ENCODE measurements at places on chromosomes 4 and X.

GRCh38 chrX:9482408-9482807 lies 17.6 kb downstream of the TBL1X start:
- no peak for DNase-seq

DNA sequence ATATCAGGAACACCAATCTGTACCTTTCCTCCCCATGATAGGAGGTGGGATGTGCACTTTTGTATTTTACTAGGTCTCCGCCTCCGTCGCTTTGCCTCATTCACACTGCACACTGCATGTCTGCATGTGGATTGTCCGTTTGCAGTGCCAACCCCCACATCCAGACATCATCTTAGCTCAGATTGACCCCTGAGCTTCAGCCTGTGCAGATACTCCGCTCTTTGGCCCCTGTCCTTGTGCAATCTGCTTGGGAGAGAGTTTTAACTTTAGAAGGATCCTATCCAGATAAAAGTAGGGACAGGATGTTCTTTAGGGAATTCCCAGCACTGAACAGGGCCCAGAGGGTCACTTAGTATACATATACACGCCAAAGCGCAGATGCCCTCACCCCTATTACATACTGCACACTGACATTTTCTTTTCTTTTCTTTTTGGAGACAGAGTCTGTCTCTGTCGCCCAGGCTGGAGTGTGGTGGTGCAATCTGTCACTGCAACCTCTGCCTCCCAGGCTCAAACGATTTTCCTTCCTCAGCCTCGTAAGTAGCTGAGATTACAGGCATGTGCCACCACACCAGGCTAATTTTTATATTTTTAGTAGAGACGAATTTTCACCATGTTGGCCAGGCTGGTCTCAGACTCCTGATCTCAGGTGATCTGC lies 43.3 kb upstream of the FBXW7 start:
- DNase-seq = no peak

GRCh38 chrX:36898301-36898700 lies 109.9 kb upstream of the FAM47C start:
- DNase-seq = no peak

- DNase-seq = no peak
Measured at GRCh38 chr4:87521319-87521718, 7.9 kb downstream of the SPARCL1 start.

- no peak for DNase-seq
Measured at GRCh38 chr4:94650690-94651089, 107.1 kb upstream of the BMPR1B start.

Data from T-helper 2 cell (primary cell).